ENCODE measurements at places on chromosomes 16 and 17.

- DNase-seq: no peak
Measured at GRCh38 chr16:11202260-11203091, 53.5 kb downstream of the SOCS1 start.

DNA sequence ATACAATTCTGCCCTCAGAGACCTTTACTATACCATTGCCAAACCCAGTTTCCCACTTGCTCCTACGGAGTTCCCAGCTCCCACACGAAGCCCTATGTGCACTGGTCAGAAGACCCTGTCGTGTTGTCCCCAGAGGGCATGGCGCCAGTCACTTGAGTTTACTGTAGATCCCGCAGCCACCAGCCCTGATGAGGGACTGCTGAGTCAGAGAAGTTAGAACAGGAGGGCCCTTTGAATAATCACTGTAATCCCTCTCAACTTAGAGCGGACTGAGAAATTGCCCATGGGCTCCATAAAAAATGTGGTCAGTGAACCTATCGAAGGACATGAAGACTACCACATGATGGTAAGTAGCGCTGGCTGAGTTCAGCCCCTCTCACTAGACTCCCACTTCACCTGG lies 9.2 kb downstream of the UBFD1 start:
- DNase-seq: no peak

DNA sequence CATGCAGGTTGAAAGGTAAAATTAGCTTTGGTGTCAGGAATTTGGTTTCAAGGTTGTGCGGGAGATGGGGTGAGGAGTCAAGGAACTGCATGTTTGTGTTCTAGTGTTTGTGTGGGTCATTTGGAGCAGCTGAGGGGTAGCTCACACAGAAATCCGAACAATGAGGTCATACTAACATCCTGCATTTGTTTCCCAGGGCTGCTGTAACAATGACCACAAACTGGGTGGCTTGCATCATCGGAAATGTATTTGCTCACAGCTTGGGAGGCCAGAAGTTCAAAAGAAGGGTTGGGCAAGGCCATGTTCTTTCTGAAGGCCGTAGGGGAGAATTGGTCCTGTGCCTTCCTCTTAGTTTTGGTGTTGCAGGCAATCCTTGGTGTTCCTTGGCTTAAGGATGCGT lies 287.4 kb downstream of the HAPSTR1 start:
- no peak for DNase-seq

DNA sequence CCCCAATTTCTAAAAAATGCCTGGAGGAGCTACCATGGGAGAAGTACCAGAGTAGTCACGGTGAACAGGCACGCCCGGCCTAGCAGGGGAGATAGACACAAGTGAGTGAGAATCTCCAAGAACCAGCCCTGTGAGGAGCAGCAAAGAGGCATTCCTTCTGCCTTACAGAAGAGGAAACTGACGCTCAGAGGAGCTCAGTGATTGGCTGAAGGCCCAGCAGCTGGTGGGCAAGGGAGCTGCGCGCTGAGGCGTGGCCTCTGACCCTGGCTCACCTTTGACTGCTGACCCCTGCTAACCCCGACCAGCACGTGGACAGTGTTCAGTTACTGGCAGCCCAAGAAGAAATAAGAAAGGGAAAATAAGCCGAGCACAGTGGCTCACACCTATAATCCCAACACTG lies 1.8 kb downstream of the C16orf96 start:
- DNase-seq: no peak

- no peak for DNase-seq
Measured at GRCh38 chr17:30091771-30092170, 24.8 kb upstream of the NSRP1 start.
